ENCODE measurements at places on chromosomes 3 and 15.
A peak's percentile ranks its signal among the peaks of the same experiment; 100 is the strongest.

- no peak for DNase-seq
These were observed 485.2 kb upstream of the PROK2 start for GRCh38 chr3:72270072-72270681.

GRCh38 chr3:16239780-16240179 lies 25.0 kb downstream of the DPH3 start:
- DNase-seq: no peak

DNA sequence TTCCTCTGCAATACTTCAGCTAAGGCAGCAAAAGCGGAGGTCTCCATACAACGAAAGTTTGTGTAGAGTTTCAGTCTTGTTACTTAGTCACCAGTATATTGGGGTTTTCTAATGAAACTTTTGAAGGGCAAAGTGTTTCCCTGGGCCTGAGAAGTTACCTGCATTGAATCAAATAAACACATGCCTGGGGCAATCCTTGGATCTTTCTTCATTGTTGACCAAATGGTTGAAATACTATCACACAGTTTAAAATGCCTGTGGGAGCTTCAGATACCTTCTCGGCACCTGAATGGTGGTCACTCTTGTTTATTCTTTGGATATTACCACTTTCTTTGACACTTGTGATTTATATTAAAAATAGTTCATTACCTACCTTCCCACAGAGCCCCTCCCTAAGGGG lies 988 bp upstream of the CHSY1 start:
- no peak for DNase-seq

- DNase-seq: no peak
These were observed 32.6 kb downstream of the MB21D2 start for GRCh38 chr3:192884777-192885773.

DNA sequence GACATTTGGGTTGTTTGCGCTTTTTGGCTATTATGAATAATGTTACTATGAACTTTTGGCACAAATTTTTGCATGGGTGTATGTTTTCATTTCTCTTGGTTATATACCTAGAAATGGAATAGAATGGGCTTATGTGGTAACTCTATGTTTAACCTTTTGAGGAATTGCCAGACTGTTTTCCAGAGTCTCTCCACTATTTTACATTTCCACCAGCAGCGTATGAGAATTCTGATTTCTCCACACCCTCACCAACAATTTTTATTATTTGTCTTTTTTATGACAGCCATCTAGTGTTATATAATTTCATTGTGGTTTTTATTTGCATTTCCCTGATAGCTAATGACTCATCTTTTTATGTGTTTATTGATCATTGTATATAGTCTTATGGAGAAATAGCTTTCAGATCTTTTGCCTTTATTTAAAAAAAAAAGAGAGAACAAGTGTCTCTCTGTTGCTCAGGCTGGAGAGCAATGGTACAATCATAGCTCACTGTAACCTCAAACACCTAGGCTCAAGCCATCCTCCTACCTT lies 247.2 kb downstream of the OPA1 start:
- no peak for DNase-seq

- peak; percentile 28 for DNase-seq
These were observed 33.9 kb downstream of the ZBBX start for GRCh38 chr3:167346171-167346570.

DNA sequence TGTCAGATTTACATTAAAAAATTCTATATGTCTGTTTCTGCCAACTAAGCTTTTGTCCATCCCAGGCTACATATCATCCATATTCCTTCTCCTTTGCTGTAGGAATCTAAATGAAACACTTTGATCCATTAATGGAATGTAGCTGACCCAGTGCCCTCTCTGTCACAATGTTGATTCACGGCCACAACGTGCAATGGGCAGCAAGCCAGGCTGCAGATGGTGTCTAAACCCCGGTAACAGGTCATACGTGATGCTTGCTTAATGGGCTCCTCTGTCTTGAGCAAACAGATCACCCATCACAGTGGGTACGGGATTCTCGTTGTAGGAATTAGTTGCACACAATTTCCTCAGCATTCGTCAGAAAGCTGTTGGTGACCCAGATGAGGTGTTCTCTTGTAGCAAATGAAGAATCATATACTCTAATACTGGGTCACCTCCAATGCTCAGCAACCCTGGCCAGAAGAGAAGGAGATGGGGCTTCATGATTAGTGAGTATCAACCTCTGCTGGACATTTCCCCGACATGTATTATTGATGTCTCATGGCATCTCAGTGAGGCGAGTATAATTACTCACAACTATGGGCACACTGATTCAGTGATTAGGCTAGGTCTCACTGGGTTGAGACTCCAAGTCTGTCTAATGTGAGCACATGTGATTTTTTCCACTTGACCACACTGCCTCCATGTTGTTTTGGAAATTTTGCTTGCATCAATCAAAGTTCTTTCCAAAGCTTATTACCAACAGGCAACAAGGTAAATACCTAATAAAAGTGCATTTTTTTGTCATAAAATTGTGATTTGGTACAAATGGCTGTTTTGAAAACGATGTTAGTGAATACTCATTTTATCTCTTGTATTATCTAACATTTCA lies 12.9 kb upstream of the DCBLD2 start:
- DNase-seq: no peak

DNA sequence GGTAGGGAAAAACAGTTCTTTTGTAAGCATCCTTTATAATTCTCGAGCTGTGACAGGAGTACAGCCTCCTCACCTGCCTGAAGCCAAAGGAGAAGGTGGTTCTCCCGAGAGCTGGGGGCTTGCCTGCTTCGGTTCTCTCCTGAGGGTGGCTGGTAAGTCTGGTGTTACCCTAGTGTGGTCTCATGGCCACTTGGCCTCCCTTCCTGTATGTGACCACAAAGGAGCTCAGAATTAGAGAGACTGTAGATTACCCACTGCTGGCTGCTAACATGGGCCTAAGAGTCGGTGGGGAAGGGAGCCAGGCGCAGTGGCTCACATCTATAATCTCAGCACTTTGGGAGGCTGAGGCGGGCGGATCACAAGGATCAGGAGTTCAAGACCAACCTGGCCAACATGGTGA lies 12.6 kb downstream of the PDHB start:
- no peak for DNase-seq

DNA sequence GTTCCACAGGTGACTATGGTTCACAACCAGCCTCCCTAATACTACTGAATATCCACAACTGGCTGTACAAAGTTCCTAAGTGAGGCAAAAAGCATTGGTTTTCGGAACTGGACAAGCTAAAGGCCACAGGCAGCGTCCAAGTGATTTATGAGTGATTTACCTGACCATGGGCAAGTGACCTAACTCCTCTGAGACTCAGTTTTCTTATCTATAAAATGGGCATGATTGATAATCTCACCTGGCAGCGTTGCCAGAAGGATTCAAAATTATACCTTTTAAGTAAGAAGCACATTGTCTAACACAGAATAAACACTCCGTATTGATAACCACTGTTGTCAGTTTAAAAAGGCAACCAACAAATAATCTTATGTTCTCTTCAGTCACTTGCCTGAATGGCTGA lies 29.8 kb downstream of the ADAMTS9 start:
- no peak for DNase-seq

GRCh38 chr15:32683906-32684584 lies 33.8 kb upstream of the GREM1 start:
- no peak for DNase-seq

DNA sequence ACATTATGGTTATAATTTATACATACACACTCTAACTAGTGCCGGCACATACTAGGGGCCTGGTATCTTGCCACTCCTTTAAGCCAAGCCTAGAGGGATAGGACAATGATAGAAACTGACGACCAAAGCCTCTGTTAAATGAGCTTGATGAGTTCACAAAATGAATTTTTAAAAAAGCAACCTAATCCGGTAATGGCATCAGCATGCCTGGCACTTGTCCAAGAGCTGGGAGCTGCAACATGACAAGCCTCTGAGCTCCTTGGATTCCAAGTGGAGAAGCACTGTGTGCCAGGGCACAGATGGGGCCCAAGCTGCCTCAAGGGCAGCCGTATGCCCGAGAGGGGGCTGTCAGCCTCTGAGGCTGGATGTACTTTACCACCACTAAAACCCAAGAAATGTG lies 9.7 kb downstream of the ETV5 start:
- DNase-seq: peak; percentile 13

DNA sequence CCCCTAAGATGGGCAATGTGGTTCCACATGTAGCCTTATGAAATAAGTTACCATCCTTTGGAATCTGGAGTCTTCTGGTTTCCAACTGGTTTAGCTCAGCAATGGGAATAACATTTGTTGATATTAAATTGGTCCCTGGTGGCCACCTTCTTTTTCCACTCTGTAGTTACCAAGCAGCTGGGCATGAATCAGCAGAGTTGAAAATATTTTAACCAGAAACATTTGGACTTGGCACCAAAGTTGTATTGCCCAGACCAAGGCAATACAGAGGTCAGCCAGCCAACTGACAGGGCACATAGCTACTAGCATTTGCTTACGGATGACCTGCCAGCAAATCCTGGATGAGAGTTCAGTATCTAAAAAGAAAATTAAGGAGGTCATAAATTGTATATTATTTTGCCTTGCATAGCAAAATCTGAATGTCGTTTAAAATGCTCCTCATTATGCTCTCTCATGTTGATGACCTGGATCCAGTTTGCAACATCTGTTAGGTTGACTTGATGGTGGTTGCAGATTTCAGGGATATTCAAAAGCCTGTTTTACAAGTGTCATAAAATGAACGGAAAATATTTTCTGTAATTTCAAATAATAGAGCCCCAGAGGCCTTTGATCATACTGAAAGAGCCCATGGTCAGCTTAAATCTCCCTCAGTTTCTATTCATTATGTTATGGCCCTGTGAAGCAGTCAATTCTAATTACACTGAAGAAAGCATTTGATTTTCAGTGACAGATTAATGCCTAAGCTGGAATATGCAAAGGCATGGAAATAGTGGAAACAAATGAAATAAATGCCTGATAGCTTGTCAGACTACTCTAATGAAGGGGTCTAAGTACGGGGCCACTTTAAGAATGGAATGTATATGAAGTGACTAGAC lies 54.6 kb downstream of the PPM1L start:
- DNase-seq: no peak

DNA sequence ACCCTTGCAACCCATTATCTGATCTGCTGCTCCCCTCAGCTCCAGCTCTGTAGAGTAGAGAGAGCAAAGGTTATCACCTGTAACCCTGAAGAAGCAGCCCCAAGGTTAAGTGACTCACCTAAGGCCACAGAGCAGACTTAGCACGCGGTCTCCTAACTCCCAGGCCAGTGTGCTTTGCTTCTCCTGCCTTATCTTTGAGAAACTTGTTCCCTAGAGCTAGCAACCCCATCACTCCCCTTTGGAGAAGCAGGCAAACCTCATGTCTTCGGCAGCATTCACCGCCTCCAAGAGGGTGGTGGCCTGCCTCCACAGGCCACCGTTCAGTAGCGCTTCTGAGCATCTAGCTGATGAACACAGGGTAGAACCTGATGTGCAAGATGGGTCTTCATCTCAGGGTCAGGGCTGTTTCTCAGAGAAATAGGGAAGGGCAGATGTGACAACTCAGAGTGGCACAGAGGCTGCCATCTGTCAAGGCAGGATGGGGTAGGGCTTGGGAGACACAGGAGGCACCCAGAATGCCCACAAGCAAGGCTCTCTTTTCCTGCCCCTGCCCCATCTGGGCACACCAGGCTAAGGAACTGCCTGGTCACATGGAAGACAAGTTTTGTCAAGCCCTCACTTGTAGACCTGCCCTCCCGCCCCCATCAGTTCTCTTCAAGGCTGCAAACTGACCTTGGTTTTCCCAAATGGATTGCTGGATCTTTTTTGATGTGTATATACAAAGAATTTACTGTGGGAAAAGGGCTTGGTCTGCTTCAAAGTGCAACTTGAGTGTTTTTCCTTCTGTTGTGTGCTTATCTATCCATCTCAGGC lies 34.9 kb upstream of the CLK3 start:
- DNase-seq: no peak

GRCh38 chr3:10164546-10165393 lies at the start of gene IRAK2:
Gene IRAK2 (plus strand): TSS chr3:10164919. CDS start chr3:10164955, 36 bp downstream.
- DNase-seq: no peak

DNA sequence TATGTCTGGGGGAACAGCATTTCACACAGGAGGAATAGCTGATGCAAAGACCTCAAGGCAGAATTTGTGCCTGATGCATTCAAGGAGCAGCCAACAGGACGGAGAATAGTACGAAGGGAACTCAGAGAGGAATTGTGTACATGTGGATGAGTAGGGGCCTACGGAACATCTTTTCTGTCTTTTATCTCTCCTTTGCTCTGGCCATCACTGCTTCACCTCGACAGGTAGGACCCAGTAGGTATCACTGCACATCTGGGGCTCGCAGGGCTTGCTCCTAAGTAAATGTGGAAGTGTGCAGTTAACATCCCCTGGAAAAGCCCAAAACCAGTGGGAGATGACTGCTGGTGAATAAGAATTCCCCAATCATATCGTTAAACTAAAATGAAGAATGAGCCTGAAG lies 56.4 kb upstream of the POU1F1 start:
- DNase-seq: no peak

DNA sequence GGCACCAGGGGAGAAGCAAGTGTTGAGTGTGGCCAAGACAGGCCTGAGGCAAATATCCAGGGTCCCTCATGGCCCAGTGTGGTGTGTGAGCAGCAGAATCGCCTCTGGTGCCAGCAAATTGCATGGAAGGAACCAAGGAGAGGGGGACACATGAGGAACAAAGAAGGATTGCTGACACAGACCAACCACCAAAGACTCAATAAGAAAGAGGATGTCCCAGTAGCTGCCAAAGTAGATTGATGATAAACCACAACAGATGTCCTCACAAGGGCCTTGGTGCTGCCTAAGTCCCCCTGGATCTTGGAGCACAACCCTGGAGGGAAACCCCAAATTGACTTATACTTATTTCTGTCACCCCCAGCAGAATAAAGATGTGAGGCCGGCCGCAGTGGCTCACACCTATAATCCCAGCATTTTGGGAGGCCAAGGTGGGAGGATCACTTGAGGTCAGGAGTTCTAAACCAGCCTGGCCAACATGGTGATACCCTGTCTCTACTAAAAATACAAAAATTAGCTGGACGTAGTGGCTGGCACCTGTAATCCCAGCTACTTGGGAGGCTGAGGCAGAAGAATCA lies 10.6 kb downstream of the SRGAP3 start:
- no peak for DNase-seq

- DNase-seq: no peak
These were observed 201.1 kb downstream of the AKAP13 start for GRCh38 chr15:85581495-85581894.

DNA sequence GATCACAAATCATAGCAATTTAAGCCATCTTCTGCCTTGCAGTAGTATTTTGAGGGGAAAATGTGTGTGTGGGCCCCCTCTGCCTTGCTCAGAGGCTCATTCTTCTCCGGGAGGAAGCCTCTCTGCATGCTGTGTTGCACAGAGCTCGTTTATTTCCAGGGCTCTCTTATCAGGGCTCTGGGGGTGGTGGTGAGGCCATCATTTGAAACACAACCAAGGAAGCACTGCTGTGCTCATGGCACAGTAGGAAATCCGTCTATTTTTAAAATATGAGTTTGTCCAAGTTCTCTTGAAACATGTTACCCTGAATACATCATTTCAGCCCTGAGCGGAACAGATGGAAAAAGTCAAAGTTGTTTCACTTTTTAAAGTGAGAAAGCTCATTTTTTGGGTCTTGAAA lies 369.0 kb upstream of the CFAP20DC start:
- DNase-seq: no peak

DNA sequence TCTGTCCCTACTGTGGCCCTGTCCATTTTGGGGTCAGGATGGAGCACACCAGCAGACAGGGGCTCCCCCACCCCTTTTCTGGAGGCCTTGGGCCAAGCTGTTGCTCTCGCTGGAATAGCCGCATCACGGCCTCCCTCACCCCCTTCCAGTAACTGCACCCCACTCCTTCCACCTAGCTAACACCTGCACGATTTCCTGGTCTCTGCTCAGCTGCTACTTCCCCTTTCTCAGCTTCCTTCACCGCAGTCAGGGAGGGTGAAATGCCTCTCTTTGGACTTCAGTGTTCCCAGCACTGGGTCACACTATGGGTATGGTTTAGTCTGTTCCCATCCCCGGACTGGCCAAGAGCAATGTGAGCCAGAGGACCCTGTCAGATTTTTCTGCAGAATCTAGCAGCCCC lies 400.2 kb downstream of the MCTP2 start:
- DNase-seq: no peak

Measured in DMS153 (cell line).